CD4-positive, alpha-beta memory T cell (primary cell): ENCODE measurements at places on chromosomes 13 and 19.

GRCh38 chr13:44449999-44450821 lies 76.6 kb downstream of the SERP2 start:
- DNase-seq: no peak

DNA sequence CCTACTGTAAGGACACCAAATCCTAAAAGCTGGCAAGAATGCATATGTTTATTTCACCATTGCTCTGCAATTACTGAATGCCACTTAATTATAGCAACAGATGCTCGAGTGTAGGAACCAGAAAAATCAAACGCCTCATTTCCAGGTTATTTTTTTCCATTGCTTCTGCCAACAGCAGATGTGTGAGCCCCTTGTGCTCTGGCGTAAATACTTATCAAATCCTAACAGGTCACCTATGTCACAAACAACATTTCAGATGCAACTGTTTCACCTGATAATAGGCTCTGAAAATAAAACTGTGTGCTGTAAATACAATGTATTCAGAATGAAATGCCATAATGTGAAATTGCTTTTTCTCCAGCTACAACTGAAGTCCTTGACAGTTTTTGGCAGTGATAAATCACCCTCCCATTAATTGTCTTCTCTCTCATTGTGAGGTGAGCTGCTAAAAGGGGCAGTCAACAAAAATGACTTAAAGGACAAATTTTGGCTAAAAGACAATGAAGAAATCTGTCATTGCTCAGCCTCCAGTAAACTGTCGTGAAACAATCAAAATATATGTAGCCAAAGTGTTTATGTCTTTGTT lies 344.0 kb downstream of the DACH1 start:
- no peak for DNase-seq

DNA sequence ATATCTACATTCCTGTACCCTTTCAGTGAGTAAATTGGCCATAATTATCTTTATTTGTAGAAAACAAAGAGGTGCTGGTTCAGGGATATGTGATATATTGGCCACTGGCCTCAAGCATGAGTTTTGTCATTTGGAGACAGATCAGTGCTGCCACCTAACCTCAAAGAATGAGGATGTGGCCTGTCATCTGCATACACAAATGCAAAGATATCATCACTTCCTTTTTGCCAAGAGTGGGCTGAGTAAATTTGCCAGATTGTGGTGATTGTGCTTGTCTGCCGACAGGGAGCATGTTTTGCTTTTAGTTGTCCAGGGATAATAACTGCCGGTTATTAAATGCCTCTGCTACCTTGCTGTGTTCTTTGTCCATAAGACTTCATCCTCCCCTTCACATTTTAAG lies 44.2 kb downstream of the WASF3 start:
- DNase-seq: no peak

GRCh38 chr19:32916969-32917615 lies 47.5 kb upstream of the SLC7A9 start:
- DNase-seq: no peak

DNA sequence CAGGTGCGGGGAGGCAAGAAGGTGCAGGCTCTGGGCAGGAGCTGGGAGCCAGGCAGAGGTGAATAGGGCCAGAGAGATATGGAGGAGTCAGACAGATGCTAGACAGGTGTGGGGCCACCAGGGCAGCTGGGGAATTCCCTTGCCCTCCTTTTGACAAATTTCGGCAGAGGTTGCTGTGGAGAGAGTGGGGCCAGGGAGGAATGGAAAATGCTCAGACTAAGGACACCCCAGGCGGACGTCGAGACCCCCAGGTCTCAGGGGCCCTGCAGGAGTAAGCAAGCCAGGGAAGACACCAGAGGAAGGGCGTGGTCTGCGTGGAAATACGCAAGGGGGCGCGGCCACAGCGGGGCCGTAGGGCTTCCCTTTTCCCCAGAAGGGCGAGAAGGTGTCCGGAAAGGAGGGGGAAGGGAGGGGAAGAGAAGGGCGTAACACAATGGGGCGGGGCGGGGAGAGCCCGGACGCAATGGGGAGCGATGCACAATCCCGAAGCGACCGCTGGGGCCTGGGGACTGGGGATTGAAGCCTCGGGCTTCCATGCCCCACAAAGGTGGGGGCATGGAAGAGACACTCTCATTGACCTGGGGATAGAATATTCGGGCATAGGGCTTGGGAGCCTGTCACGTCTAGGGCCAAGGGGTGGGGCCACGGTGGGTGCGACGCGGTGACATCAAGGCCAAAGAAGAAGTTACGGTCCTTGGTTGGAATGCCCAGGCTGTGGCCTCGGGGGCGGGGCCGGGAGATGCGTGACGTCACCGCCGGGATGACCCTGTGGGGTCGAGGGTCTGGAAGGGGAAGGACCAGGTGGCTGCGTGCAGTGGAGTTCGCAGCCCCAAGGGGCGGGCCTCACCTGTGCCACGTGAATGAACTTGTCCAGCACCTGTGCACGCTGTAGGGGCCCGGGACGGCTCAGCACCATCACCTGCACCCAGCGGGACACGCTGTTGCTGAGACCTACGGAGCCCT lies 8.2 kb downstream of the RASGRP4 start:
- DNase-seq: peak; percentile 34

- DNase-seq: peak; percentile 69
These were observed 44.3 kb downstream of the BBC3 start for GRCh38 chr19:47186446-47187334.

DNA sequence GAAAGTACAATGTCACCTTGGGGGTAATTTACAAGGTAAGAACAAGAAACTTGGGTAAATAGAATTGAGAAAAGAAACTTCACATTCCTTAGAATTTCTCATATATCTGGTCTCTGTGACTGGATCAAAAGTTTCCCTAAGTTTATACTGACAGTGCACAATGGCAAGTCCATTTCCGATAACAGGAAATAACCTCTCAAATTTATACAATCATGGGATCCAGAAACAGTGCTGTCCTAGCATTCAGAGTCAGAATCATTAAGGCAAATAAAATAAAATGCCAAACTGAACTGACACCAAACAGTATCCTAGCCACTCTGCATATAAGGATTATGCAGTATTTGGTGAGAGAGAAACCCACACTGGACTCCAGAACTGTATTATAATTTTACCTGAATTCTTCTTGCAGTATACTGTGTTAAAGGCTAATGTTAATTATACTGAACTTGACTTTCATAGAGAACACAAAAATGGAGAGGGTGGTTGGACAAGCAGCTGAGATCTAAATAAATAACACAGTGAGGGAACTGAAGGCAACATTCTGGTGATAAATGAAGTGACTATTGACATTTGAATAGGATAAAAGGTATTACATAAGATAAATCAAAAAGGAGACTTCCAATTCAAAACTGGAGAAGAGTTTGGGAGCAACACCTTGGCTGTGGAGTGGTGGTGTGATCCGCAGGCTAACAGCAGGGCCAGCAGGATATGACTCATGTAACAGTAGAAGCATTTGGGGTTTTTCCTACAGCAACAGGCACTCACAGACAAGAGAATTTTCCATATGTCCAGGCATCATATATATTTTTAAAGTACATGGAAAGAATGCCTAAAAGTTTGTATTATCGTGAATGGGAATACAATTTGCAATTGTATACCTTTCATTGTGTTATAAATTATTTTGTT lies 932.5 kb upstream of the MIR17HG start:
- no peak for DNase-seq

DNA sequence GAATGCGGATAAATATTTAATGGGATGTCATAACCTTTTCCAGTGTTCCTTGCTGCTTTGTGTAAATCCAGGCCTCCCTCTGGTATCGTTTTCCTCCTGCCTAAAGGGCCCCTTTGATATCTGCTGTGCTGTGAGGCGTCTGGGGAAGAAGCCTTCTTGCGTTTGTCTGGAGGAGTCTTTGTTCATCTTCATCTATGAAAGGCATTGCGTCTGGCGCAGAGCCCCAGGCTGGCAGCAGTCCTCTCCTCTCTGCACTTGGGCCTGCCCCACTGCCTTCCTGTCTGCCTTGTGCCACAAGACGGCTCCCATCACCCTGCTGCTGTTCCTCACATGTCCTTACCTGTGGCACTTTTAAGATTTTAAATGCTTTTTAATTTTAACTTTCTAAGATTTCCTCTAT lies 9.8 kb downstream of the PROZ start:
- DNase-seq: no peak

GRCh38 chr19:3360421-3361383 lies 5.7 kb upstream of the NFIC start:
- peak; percentile 80 for DNase-seq

DNA sequence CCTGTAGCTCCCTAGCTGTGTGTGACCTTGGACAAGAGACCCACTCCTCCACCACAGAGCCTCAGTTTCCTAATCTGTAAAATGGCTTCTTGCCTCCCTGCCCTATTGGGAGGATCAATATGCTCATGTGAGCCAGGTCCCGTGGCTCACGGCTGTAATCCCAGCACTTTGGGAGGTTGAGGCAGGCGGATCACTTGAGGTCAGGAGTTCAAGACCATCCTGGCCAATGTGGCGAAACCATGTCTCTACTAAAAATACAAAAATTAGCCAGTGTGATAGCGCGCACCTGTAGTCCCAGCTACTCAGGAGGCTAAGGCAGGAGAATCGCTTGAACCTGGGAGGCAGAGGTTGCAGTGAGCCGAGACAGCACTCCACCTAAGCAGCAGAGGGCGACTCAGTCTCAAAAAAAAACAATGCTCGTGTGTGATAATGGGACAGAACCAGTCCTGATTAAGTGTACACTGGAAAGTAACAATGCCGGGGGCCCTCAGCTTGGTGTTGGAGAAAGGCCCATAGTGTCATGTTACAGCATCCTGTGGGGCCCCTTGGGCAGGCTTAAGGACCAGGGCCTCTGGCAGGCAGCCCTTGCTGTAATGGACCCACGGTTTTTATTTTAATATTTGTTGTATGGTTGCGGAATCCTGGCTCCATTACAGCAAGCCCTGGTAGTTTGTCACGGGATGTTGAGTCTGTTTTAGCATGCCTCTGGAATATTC lies 6.8 kb downstream of the RPS11 start:
- peak; percentile 79 for DNase-seq

GRCh38 chr13:53042877-53043276 lies 14.3 kb downstream of the OLFM4 start:
- DNase-seq: no peak

- no peak for DNase-seq
These were observed 543.7 kb downstream of the EFNB2 start for GRCh38 chr13:105991622-105992277.

DNA sequence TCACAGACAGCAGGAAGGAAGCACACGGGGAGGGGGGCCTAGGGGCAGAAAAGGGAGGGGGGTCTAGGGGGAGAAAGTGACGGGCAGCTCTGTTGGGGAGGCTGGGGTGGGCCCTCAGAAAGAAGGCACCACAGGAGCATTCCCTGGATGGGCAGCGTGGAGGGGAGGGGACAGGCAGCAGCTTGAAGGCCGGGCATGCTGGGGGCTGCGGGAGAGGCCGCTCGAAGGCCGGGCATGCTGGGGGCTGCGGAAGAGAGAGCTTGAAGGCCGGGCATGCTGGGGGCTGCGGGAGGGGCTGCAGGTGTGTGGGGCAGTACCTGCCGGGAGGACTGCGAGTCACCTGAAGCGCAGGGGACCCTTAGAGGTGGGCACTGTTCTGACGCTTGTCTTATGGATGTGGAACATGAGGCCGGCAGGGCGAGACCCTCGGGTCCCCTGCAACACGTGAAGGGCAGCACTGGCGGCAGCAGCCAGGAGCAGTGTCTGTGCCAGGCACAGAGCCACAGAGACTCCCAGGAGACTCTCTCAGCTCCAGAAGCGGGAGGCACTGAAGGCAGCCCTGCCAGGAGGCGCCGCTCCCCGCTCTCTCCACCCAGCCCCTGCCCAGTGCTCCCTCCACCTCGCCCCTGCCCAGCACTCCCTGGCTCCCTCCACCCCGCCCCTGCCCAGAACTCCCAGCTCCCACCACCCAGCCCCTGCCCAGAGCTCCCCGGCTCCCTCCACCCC lies 13.3 kb downstream of the ZNF787 start:
- DNase-seq: no peak

DNA sequence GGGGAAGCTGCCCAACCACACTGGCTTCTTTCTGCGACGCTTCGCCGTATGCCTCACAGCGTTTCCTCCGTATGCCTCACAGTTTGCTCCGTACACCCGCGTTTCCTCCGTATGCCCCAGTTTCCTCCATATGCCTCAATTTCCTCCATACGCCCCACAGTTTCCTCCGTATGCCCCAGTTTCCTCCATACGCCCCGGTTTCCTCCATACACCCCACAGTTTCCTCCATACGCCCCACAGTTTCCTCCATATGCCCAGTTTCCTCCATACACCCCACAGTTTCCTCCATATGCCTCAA lies 22.6 kb downstream of the GAS6 start:
- DNase-seq: peak; percentile 37

DNA sequence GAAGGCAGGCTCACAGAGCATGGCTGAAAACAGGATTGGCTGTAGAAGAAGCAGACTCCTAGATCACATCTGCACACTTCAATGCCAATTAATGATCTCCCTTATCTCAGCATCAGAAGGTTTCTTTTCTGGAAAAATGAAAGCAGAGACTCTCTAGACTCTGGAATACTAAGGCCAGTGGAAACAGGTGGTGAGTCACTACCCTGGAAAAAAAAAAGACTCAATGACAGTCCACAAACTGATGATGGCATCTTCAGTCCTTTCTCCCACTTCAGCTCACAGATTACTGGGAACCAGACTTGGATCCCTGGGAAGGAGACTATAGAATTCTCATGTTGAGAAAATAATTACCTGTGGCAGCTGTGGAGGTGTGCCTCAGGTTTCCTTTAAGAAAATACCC lies 47.5 kb upstream of the MBNL2 start:
- DNase-seq: no peak

DNA sequence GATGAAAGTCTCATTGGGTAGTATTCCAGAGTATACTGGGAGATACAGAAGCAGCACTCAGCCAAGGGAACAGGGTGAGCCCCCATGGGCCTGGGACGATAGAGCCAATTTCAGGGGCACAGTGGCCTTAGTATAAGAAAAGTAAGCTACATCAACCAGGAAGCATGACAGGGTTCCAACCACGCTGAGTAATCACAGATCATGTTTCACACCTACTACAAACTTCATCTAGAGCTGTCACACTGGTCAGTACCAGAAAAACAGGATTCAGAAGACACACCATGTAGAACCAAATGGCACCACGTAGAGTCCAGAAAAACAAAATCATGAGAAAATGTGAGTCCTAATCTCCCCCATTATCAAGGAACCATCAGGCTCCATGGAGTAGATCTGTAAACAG lies 1292.4 kb upstream of the MIR17HG start:
- DNase-seq: no peak

- DNase-seq: no peak
These were observed 1288.9 kb upstream of the SLC10A2 start for GRCh38 chr13:104355041-104355670.

DNA sequence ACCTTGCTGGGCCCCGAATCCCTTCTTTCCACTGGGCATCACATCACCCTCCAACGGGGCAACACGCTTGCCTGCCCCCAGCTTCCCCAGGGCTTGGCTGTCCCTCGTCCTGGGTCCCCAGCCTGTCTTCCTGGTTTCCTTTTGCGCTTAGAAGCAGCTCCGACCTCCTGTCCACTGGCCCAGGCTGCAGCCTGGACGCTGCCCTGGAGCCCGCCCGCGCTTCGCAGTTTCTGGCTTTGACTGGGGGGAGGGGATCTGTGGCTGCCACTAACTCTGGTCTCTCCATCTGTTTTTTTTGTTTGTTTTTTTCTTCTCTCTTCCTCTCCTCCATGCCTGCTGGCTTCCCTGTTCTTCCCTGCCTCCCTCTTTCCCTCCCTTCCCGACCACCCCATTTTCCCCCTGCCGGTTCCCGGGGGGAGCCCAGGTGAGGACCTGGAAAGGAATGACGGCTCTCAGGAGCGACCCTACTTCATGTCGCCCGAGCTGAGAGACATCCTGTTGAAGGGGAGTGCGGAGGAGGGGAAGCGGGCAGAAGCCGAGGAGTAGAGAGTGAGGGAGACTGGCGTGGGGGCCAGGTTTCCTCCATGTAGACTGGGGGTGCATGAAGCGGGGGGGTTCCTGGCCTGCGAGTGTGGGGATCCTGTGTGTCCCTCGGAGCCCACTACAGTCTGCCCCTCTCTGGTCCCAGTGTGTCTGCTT lies 11.5 kb upstream of the ILF3 start:
- DNase-seq: no peak
